ENCODE measurements at places on chromosomes 5 and 9.

- DNase-seq: no peak
These were observed 387.1 kb downstream of the PDE4D start for GRCh38 chr5:59506285-59506877.

DNA sequence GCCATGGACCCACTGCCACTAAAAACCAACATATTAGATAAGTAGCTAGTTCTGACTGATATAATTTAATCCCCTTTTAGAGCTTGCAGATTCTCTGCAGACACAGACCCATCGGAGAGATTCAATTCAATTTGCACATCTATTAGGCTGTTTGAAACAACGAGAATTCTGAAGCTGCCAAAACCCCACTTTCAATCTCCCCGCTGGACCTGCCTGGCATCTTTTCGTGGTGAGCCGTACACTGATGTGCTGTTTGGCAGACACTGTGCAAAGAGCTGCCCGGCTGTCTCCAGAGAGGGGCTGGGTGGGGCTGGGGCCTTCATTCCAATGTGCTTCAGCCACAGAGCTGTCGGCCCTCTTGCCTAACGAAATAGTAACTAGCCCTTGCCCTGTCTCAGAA, 42.1 kb upstream of the FAM240B start:
- DNase-seq: no peak

- DNase-seq: no peak
These were observed 15.0 kb upstream of the TIFAB start for GRCh38 chr5:135467051-135467625.

DNA sequence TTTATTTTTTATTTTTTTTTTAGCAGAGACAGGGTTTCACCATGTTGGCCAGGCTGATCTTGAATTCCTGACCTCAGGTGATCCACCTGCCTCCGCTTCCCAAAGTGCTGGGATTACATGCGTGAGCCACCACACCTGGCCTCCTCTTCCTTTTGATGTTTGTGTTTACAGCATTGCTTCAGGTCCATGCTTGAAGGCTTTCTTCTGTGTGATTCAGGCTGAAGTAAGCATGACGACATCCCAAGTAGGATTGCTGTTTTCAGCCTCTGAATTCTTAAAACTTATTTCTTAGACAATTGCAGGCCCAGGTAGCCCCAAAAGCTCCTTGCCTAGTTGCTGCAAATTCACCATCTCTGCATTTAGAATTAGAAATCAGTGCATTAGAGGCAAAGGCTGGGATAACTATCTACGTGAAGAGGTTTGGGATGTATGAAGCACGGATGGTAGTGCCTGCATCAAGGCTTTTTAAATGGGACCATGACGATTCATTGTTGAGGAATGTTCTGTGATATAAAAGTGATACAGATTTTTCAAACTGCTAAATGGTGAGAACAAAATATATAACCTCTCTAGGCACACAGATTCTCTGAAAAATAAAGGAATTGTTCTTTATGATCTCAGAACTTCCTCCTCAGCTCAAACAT, 3.0 kb upstream of the ETF1 start:
- no peak for DNase-seq

- no peak for DNase-seq
These were observed 68.4 kb downstream of the ANXA1 start for GRCh38 chr9:73219985-73220626.

GRCh38 chr5:174223355-174223754, 177.8 kb downstream of the NSG2 start:
- DNase-seq: no peak

DNA sequence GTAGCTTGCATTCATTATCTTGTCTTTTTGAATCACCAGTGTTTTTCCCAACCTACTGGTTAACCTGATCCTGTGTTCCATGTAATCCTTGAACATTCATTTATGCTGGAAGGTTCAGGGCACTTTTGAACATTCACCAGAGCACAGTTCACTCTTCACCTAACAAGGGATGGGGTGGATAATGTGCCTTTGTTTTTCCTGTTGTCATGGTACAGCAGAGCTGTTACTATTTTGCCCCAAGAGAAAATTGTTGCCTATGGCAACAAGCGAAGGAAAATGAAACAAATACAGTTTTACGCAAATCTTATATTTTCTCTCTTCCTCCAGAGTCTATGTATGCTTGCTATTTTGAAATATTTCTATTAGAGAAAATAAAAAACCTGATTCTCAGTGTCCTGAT, 60.3 kb upstream of the RIOK2 start:
- no peak for DNase-seq

- DNase-seq: peak; percentile 4
These were observed 24.6 kb downstream of the CDHR2 start for GRCh38 chr5:176573564-176574296.

- no peak for DNase-seq
These were observed 57.4 kb upstream of the NOTCH1 start for GRCh38 chr9:136603216-136603615.

DNA sequence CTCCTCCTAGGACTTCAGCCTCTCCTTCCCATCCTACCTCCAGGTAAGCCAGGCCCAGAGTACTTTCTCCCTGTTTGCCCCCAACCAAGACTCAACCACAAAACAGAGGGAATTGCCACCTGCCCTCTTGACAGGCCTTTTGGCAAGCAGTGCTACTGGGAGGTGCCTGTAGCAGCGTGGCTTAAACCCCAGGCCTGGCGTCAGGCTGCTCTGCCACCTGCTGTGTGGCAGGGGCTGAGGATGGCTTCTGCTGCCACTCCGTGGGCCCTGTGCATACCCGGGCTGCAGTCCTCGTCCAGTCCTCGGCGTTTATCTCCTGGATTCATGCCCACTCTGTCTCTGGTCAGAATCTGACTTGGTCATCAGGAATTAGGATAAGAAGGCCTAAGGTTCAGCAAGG, 163.1 kb downstream of the PAX5 start:
- peak; percentile 81 for DNase-seq

DNA sequence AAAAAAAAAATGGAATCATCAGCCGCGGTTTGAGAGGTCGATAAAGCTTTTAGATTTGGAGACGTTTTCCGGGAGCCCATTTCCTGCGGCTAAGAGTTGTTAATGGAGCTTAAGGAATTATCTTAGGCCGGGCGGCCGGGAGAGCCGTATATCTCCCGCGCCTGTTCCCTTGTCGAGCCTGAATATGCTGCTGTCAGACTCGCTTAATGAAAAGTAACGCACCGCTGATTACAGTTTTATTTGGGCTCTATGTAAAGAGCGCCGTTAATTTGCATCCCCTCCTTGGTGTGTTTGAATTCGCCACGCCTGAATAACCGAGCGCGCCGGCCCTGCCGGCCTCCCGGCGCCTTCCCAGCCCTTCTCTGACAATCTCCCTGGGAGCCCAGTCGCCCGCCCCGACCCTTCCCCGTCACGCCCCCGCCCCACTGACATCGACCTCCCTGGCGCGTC, 7.9 kb downstream of the IRX4 start:
- DNase-seq: peak; percentile 40

- no peak for DNase-seq
These were observed 11.8 kb downstream of the LHX6 start for GRCh38 chr9:122216798-122217418.

DNA sequence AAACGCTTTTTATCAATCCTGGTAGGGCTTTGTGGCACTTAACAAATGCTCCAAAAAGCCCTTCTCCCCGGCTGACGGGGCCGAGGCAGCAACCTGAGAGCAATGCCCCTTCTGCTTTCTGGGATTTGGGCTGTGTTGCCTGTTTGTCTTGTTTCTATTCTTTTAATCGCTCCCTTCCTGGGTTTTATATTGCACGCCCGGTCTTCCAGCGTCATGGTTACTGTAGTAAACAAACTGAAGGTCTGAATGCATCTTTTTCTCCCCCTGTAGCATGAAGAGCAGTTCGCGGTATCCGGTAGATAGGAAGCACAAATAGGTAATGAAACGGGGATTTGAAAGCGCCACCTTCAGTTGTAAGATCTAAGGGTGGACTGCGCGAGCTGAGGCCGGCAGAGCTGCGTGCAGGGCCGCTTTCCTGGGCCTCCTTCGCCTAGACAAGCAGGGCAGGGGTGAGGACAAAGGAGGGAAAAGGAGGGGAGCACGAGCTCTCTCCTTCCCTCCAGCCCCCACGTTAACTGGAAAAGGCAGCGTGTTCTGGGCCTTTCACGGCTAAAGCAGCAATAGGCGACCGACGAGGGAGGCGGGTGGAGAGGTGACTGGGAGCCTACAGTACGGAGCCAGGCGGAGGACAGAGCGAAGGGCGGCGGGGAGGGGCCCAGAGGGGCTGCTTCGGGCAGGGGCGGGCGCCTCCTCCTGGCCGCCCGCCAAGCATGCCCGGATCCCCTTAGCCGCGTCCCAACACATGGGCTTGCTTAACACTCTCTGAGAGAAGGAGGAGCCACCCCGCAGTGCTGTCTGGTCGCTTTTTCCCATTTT, 49.3 kb upstream of the ZNF366 start:
- peak; percentile 3 for DNase-seq

- no peak for DNase-seq
These were observed 60.7 kb downstream of the NSD1 start for GRCh38 chr5:177194268-177194667.

- no peak for DNase-seq
These were observed 518 bp downstream of the UBE2B start for GRCh38 chr5:134371834-134372340.

GRCh38 chr9:130871395-130872062, 25.1 kb downstream of the QRFP start:
- no peak for DNase-seq

GRCh38 chr5:173884402-173885053, 3.6 kb upstream of the CPEB4 start:
- DNase-seq: no peak

DNA sequence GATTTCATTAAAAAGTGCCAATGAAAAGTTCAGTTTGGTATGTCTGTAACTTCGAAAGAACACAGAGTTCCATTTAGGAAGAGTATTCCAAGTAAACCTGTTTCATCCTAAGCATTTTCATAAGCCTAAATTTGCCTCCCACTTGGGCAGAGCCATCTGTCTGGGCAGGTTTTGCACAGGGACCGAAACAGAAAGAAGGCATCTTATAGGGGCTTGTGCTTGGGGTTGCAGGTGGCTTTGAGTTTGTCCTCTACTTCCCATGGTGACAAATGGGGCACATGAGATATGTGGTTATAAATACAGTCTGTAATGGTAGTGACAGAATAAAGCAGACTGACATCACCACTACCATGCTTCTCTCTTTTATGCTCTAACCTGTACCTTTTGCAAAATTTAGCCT, 63.7 kb downstream of the MCTP1 start:
- DNase-seq: no peak

GRCh38 chr9:108347463-108348188, 508.2 kb downstream of the ACTL7B start:
- no peak for DNase-seq

DNA sequence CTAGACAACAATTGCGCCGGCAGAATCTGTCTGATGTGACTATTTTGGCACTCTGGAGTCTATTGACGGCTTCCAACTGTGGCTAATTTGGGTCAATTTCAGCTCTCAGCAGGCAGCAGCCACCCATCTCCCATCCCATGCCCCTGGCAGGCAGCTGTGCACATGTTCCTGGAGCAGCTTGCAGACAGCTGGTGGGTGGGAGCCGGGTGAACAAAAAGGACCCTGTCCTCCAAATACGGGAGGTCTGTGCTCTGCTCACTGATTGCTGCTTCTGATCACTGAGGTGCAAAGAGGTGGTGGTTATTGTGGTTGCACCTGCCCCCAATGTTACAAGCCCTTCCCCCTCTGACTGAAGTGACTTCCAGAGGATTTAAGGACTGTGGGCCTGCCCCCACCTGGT, 45.0 kb upstream of the N4BP3 start:
- peak; percentile 55 for DNase-seq

GRCh38 chr5:14397717-14398116, 183.9 kb upstream of the OTULINL start:
- DNase-seq: no peak

- no peak for DNase-seq
These were observed 791 bp upstream of the GPR150 start for GRCh38 chr5:95619096-95619495.

- no peak for DNase-seq
These were observed 2292.6 kb upstream of the C9orf72 start for GRCh38 chr9:29865764-29866313.
